ENCODE measurements at places on chromosomes 7 and 10.

DNA sequence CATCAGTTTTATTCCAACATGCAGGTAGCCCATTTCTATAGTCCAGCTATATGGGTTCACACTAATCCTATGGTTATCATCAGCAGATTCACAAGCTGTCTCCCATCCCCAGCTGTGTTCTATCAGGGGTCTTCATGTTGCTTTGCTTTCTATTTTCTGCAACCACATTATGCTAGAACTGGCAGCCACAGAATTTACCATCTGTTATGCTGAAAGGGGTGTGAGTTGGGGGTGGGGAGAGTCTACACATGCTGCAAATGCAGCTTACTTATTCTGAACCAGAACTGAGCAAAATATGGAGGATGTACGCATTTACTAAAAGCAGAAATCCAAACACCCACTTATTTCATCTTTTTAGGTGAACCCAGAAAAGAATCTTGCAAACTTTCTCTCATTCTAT, 32.9 kb downstream of the SHTN1 start:
- no peak for DNase-seq

GRCh38 chr10:132847856-132848255, 61.9 kb upstream of the NKX6-2 start:
- no peak for DNase-seq

DNA sequence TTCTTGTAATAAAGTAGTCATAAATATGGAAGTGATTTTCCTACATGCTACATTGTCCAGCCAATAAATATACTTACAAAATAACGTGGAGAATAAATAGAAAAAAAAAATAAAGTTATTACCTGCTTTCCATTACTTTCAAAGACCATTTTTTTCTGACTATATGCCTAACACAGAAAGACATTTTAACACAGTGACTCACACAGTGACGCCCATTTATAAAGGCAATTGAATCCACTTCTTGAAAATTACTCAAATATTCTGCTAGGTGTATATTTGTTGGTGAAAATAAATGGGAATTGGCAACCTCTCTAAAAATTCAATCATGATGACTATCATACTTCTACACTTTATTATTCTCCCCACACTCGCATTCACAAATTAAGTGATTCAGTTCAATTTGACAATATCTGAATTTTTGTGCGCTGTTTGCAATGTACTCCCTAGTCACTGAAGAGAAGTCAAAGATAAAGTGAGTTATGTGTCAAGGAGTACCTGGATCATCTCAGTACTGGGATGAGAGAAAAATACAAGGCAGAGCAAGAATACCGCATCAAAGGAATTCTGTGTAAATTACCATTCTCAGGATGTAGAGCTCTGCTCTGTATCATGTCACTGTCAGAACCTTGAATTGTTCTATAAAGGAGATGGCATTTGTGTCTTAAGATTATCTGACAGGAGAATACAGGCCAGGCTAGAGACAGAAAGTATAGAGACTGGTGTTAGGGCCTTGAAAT, 642.7 kb downstream of the IPMK start:
- DNase-seq, result no peak

DNA sequence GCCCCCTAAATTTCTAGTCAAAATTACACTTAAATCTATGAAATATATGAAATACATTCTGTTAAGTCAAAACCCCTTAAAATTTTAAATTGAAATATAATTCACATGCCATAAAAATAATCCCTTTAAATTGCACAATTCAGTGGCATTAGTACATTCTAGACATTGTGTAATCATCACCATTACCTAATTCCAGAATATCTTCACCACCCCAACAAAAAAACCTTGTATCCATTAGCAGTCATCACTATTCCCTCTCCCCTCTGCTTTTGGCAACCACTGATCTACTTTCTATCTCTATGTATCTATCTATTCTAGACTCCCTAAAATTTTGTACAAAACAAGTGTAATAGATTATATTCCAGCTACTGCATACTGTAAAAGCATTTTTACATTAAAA, 261.2 kb downstream of the GLI3 start:
- DNase-seq, result no peak

DNA sequence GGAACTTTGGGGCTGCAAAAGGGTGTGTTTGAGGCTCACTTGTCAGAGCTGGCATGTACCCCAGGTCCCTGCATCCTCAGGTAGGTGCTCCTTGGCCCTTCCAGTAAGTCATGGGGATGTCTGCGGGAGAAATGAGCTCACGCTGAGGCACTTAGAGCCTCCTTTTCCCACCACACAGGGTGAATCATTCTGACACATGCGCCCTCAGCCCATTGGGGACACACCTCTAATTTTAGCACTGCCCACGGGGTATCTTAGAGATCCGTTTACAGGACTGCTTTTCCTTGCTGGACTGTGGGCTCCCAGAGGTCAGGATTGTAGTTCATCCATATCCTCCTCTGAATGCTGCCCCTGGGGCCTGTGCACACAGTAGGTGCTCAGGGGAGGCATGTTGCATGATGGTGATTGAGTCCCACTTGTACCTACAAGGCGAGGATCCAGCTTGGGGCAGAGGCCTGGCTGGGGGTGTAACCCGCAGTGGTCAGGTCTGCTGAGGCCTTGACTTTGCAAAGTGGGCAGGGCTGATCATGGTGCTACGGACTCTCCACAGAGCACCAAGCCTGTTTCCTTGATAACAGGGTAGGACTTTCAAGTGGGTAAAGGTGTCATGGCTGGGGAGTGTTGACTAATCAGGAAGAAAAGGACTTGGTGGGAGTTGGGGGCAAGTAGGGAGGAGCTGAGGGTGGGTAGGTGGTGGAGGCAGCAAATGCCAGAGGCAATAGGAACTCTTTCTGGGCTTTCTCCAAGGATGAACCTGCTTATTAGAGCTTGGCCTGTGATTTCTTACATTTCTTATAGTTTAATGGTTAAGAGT, 5.8 kb downstream of the TSPAN15 start:
- peak; percentile 32 for DNase-seq

DNA sequence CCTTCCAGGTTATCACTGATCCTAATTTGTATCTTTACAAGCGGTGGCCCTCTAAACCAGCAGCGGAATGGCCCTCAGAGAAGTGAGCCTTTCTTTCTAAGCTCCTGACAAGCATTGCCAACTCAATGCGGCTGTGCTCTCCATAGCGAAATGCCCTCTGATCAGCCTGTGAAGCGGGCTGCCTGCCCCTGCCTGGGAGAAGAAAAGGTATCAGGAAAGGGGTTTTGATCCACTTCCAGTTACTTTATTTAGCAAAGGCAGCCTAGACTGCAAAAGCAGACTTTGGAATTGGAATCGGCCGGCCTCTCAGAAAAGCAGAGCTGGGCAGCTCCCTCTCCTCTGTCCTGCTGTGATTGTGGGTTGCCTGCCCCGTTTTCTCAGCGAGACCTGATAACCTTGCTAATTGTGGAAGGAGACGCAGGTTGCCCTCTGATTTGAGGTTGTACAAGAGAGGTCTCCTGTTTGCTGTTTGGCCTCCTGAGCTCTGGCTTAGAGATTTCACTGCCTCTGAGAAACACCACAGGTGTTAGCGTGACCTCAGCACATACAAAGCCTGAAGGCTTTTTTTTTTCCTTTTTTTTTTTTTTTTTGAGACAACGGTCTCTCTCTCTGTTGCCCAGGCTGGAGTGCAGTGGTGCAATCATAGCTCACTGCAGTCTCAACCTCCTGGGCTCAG, 53.9 kb upstream of the SH2B2 start:
- no peak for DNase-seq

GRCh38 chr10:19449860-19450259, 366.4 kb upstream of the PLXDC2 start:
- no peak for DNase-seq

DNA sequence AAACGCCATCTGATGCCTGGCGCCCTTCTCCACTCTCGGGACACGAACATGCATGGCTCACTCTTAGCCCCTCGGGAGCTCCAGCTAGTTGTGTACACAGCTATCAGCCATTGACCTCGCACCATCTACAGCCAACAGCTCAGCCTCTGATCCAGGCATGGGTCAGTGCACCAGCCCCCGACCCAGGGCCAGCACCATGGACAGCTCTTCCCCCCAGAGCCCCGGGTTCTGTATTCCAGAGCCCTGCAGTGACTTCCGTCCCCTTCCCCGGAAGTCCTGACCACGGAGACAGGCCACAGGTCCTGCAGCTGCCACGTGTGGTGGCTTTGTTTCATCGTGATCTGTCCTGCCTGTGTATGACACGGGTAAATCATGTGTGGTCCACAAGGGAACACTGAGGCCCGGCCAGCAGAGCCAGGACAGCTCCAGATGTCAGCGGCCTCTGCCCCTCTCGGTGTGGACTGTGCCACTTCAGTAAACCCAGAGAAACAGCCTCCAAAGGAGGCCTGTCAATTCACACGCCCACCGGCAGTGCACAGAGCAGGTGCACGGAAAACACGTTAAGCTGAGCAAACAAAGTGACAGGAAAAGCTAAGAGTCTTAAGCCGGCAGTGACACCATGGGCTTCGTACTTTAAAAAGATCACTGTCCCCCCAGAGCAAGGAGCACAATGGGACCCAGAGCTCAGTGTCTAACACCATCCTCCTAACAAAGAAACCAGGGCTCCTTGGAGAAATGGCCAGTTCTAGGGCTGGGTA, 13.0 kb downstream of the STK32C start:
- no peak for DNase-seq

DNA sequence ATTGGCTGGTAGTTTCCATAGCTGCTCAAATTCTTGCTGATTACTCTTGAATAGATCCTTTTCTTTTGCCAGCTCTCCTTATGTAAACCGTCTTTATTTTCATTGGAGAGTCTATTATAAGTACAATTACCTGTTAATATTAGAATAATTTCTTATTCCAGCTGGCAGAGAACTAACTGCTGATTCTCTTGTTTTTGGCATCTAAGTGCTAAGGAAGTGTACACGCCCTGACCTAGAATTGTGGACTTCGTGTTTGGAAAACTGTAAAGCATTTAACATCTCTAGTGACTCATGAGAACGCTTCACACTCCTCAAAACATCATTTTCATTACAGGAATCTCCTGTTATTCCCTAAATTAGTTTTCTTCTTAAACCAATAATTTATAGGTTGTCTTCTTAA, 39.9 kb upstream of the FAM171A1 start:
- no peak for DNase-seq

- no peak for DNase-seq
These were observed 28.3 kb upstream of the PRKAR1B start for GRCh38 chr7:755413-755805.

- no peak for DNase-seq
These were observed 46.8 kb downstream of the IPMK start for GRCh38 chr10:58220769-58221451.

DNA sequence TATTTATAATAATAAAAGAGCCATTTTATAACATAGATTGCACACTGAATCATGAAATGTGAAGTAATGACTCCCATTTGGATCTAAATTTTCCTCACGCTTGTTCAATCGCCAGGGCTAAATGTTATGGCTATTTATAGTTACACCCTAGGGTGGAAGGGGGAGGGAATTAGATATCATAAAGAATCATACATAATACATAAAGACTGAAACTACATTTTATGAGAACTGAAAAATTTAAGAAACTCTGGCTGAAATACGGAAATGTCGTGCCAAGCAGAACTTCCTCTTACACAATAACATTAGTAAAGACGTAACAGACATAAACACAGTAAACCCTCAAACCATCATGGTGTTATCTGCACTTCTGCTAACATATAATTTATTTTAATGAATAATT, 327.5 kb upstream of the PHF14 start:
- DNase-seq, result no peak

- no peak for DNase-seq
These were observed 132.7 kb upstream of the HGF start for GRCh38 chr7:81902536-81902935.

GRCh38 chr10:58952747-58953466, 223.5 kb upstream of the PHYHIPL start:
- DNase-seq, result peak; percentile 24

GRCh38 chr10:78879621-78880020, 189.1 kb upstream of the ZMIZ1 start:
- no peak for DNase-seq

DNA sequence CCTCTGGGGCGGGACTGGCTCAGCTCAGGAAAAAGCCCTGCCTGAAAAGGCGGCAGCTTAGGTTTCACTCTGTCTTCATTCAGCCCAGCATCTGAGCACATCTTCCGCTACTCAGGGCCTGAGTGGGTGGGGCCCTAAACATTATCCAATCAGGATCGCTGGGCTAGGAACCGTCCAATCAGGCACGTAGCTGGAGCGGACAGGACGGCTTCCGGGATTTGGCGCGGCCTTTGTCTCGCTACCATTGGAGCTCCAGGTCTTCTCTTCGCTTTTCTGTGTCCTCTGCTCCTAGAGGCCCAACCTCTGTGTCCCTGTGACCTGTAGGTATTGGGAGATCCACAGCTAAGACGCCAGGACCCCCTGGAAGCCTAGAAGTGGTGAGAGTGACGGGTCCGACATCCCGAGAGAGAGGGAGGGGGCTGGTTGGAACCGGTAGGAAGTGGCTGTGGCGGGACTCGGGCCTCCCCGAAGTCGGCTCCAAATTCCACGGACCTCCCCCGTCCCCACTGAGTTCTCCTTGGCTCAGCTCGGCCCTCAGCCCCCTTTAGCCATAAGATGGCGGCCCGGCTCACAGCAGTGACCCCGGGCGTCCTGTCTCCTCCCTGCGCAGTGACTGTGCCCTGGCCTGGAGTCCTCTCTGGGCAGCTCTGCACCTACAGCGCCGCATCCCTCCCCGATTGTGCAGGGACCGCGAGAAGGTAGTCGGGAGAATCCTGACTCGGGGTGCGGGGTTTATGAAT, 99.1 kb downstream of the ZNF680 start:
- DNase-seq, result peak; percentile 23

- peak; percentile 9 for DNase-seq
These were observed 128.8 kb downstream of the GATA3 start for GRCh38 chr10:8183241-8183704.

DNA sequence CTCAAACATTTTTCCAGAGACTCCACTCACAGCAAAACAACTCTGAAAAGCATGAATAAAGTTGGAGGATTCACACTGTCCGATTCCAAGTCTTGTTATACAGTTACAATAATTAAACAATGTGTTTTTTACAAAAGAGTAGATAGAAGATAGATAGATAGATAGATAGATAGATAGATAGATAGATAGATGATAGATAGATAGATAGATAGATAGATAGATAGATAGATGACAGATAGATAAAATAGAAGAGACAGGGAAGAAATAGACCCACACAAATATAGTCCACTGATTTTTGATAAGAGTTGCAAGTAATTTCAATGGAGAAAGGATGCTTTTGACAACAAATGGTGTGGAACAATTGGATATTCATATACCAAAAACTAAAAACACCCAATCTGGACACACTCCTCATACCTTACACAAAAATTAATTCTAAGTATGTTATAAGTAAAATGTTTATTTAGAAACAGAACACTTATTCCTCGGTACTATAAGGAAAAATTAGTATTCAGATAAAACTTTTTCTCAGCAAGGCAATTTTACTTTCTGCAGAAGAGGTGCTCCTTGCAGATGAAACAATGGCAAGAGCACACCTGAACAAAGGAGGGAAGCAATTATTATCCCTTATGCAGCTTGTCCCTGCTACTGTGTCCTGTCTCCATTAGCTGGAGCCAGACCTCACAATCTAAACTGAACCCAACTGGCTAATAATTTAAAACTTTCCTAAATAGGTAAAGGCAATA, 5.7 kb upstream of the TAS2R39 start:
- no peak for DNase-seq

GRCh38 chr7:134694299-134694698, 47.6 kb downstream of the BPGM start:
- no peak for DNase-seq

GRCh38 chr7:81430761-81431160, 339.1 kb downstream of the HGF start:
- DNase-seq, result no peak

GRCh38 chr10:11548065-11548767, 63.2 kb downstream of the USP6NL start:
- DNase-seq, result no peak

GRCh38 chr10:15146366-15146765, 22.1 kb downstream of the NMT2 start:
- DNase-seq, result no peak
